ENCODE measurements at places on chromosomes 12 and 14. TPM values are rescaled to one million over a fixed set of nuclear protein-coding genes. Genes with fewer than 3 reads are reported as not detected.

DNA sequence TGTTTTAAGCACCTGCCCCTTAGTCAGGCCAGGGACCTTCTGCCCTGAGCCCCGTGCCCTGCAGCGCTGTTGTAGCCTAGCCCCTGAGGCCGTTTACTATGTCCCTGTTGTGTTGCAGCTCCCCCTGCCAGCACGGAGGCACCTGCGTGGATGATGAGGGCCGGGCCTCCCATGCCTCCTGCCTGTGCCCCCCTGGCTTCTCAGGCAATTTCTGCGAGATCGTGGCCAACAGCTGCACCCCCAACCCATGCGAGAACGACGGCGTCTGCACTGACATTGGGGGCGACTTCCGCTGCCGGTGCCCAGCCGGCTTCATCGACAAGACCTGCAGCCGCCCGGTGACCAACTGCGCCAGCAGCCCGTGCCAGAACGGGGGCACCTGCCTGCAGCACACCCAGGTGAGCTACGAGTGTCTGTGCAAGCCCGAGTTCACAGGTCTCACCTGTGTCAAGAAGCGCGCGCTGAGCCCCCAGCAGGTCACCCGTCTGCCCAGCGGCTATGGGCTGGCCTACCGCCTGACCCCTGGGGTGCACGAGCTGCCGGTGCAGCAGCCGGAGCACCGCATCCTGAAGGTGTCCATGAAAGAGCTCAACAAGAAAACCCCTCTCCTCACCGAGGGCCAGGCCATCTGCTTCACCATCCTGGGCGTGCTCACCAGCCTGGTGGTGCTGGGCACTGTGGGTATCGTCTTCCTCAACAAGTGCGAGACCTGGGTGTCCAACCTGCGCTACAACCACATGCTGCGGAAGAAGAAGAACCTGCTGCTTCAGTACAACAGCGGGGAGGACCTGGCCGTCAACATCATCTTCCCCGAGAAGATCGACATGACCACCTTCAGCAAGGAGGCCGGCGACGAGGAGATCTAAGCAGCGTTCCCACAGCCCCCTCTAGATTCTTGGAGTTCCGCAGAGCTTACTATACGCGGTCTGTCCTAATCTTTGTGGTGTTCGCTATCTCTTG lies 7.6 kb downstream of the DLK1 start:
- DNase-seq = no peak

DNA sequence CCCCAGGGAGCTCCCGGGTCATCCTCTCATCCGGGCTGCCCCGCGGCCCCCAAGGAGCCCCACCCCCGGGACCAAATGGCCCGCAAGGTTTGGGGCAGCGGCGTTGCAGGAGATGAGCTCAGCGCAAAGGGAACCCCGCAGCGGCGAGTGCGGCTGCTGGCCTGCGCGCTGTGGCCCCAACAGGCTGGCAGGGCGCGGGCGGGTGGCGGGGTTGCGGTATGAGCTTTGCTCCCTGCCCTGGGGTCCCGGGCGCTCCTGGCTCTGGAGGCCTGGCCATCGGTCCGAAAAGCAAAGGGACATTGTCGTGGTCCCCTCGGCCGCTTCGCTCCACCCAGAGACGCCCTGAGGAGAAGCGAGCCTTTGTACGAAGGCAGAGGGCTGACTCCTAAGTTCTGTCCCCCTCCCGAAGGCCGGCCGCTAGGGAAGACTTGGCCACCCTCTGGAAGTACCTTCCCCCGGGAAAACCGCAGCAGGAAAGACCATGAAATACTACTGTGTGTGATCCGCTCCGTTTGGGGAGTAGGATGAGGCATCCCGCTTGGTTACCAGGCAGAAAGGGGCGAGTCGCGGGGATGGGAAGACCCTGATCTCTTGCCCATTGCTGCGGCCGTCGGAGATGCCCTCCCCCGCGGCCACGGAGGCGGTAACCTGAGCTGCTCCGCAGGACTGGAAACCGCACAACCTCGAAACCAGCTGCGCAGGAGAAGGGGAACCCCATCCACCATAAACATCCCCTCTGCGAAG lies 620 bp upstream of the NID2 start:
- no peak for DNase-seq

ZC2HC1C gene
- polyA plus RNA-seq = 0.74 TPM

DNA sequence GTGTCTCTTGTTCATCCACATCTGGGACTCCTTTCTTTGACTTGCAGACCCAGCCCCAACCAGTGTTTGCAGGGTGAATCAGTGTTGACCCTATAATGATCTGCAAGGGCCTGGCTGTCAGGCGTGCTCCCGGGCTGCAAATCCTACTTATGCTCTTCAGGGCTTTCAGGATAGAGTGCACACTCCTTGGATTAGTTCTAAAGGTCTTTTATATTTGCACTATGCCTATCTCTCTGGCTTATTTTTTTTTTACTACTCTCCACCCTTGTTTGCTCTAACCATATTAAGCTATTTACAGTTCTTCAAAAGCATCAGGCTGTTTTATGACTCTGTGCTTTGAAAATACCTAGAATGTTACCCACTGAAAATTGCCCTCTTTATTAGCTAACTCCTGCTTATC lies 4.3 kb upstream of the PRICKLE1 start:
- no peak for DNase-seq

- no peak for DNase-seq
Observed at GRCh38 chr14:89952576-89952975, 2.0 kb downstream of the EFCAB11 start.

KCNC2 gene
- polyA plus RNA-seq = 0.35 TPM

KRT3 gene
- polyA plus RNA-seq = not detected

DNA sequence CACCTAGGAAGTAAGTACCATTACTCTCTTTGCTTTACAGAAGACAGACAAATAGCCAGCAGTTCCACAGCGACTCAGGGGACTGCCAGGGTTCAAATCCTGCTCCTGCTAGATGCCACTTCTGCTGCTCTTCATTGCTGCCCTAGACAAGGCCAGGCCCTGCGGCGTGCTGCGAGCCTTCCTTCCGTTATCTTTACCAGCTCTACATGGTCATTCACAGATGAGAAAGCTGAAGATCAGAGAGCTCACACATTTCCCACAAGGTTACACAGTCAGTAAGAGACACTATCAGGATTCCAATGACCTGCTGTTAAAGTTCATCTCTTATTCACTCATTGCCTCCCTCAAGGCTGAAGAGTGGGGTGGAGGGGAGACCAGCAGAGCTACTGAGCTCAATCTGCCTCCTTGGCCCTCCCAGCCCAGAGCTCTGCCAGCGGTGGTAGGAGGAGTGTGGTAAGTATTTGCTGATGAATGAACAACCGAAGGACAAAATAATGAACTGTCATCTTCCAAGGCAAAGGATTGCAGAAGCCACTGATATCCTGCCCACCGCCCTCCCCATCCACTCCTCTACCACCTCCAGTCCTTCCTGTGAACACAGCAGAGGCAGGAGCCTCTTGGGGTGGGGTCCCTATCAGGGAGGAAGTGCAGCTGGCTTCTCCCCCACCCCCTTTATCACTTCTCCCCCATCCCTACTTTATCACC lies 14.6 kb upstream of the HDAC7 start:
- no peak for DNase-seq

GRCh38 chr14:66072190-66073084 lies 413.7 kb upstream of the CCDC196 start:
- no peak for DNase-seq

ASIC1 gene
- polyA plus RNA-seq = 7.7 TPM

DNA sequence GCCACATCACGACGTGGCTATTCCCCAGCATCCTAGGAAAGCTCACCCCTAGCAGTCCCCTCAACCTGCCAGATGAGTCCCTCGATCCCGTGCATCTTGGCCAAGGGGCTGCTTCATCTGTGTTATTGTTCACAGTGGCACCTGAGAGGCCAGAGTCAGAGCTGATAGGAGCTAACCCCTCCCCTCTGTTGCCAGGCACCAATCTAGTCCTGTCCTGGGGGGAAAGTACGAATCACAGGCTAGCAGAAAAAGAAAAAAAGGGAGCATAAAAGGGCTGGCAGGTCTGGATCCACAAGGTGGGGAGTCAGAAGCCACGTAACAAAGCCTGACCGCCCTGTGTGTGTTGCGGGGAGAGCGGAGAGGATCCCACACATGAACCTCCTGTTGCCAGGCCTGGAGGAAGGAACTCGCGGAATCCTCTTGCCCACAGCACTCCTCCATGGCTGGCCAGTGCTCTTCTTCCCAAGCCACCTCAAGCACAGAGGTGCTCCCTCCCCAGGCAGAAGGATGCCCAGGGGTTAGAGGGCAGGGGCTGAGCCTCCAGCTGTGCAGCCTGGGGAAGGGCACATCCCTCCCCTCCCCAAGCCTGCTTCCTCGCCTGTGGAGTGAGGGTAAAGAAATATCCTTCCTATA lies 91.8 kb downstream of the ITPK1 start:
- no peak for DNase-seq

- no peak for DNase-seq
Observed at GRCh38 chr14:56660677-56661389, 81.2 kb downstream of the TMEM260 start.

- DNase-seq = no peak
Observed at GRCh38 chr12:89239534-89239933, 112.8 kb downstream of the DUSP6 start.

BCL11B gene
- polyA plus RNA-seq = 0.46 TPM

KRT1 gene
- polyA plus RNA-seq = 4.9 TPM

TIGAR gene
- 7.4 TPM for polyA plus RNA-seq

- DNase-seq = no peak
Observed at GRCh38 chr14:77055981-77056380, 27.5 kb upstream of the IRF2BPL start.

DNA sequence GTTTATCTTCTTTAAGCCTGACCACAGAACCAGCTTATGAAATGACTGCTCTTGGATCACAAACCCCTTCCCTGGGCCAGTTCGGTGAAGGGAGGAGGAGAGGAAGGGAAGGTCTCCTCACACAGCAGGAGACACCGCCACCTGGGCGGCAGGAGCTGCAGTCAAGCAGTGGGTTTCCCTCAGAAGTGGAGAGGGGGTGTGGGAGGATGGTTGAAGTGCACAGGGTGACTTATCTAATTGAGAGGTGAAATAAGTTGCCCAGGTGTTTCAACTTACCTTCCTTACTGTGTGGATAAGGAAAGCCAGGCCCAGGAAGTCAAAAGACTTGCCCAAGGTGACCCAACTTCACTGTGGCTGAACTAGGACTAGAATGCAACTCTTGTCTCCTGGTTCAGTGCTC lies 106.8 kb downstream of the EGLN3 start:
- no peak for DNase-seq

DNA sequence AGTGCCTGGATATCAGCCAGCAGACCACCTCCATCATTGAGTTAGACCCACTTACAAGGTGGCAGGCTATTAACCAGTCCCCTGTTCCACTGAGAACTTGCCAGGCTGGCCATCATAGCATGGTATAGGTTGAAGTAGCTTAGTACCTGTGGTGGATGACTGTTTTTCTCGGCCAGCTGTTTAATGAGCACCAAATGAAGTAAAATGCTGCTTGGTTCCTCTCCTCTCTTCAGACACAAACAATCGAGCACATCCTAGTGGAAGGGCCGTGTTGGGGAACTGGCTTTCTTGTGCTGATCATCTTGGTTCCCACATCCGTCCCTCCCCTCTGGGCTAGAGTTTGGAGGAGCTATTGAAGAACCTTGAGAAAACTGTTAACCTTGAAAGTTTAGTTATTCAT lies 486.2 kb downstream of the RAD51B start:
- no peak for DNase-seq

RIMBP2 gene
- 0.83 TPM for polyA plus RNA-seq

GRCh38 chr14:28766469-28766955 lies at the start of gene FOXG1:
FOXG1 (plus strand) TSS chr14:28766787; CDS start chr14:28767280, 493 bp downstream.
- DNase-seq = no peak

CLEC1A gene
- 2.2 TPM for polyA plus RNA-seq

- no peak for DNase-seq
Observed at GRCh38 chr14:52076334-52076733, 7.5 kb upstream of the NID2 start.

DNA sequence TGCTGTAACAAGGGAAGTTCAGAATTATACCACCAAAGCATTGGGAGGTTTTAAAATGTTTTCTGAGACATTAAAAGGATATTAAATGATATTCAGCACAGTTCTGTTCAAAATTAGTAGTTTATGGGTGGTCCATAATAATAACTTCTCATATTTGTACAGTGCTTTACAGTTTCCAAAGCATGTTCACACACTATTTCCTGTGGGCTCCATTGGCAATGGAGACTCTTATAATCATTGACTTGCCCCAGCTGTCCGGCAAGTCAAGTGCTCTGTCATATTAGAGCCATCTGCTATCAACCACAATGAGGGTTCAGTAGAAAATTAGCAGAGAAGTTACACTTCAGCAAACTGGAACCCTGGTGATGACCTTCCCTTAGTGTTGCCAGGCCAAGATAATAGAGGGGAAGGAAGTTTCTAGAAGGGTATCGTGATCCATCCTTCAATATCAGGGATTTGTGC lies 526.6 kb upstream of the CCDC196 start:
- DNase-seq = no peak

TAS2R10 gene
- polyA plus RNA-seq = 0.59 TPM

DNA sequence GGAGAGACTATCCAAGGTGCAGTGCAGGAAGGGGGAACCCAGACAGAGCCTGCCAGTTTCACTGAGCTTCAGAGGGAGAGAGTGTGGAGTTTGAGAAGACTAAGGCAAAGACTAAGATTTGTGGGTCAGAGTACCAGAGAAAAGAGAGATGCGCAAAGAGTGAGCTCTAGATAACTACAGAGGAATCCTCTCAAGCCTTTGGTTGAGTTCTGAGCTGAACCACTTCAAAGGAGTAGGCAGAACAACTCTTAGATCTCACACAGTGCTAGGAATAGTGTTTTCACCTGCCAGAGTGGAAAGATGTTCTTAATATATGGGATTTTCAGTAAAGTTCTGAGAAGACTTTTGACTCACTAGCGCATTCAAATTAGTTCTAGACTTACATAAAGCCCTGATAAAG lies 10.7 kb upstream of the M6PR start:
- DNase-seq = no peak
